ENCODE measurements at places on chromosomes 2 and 18.

GRCh38 chr2:223950448-223951347 lies 5.6 kb upstream of the WDFY1 start:
- ATAC-seq = no peak

DNA sequence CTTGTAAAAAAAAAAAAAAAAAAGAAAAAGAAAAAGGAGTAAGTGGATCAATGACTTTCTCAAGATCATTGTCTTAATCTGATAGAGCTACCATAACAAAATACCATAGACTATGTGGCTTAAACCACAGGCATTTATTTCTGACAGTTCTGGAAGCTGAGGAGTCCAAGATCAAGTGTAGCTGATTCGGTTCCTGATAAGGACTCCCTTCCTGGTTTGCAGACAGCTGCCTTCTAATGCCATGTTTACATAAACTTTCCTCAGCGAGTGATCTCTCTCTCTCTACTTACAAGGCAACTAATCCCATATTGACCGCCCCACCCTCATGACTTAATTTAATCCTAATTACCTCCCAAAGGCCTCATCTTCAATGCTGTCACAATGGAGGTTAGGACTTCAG lies 36.5 kb upstream of the SIX2 start:
- ATAC-seq = no peak

- ATAC-seq = no peak
Observed at GRCh38 chr18:47413327-47413726, 161.9 kb upstream of the SKOR2 start.

DNA sequence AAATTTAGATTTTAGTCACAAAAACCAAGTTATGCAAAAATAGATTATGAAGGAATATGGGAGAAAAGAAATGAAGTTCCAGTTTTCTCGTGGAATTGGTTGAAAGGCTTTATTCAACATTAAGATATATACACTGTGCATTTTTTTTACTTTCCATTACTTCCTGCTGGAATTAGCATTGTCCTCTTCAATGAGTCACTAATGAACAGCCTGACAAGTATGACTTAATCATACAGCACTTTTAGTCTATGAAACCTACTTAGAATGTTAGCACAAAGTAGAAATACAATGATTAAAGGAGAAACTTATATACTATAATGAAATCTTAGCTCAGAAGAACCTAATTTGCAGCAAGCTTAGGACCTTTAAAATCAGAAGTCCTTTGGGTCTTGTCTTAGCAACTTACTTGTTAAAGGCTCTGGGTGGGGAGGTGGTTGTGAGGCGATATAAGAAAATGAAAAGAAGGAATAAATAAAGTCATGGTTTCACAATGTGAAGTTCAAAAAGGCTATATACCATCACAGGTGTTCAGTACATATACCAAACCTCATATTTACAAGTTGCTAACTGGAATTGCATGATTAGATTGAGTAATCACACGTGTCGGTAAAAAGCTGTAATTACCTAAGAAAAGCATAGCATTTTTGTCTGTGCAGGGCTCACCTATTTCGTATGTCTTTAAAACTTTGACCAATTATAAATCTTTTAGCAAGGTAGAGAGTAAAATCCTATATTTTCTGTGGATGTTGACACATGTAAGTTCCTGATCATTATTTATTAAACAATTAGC lies 236.8 kb downstream of the CAMKMT start:
- no peak for ATAC-seq

DNA sequence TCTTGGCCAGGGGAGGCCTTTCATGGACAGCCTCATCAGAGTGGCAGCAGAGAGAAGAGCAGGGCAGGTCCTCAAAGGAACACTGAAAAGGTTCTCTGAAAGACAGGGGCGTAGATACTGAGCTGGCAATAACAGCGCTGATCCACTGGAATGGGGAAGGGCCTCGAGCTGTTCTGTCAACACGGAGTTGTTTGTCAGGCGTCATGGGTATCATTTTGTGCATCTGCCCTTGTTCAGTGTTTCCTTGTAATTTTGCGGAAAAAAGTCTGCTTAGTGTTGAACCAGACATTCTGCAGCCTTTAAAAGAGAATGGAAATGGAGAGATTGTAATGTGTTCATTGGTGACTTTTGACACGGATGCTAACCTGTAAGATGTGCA lies 21.5 kb downstream of the AGAP1 start:
- no peak for ATAC-seq

- peak; percentile 27 for ATAC-seq
Observed at GRCh38 chr18:57461652-57462269, 26.6 kb downstream of the ONECUT2 start.

GRCh38 chr2:226683196-226683595 lies 116.4 kb downstream of the IRS1 start:
- ATAC-seq = no peak

GRCh38 chr2:70999362-70999761 lies 4.7 kb upstream of the TEX261 start:
- no peak for ATAC-seq

DNA sequence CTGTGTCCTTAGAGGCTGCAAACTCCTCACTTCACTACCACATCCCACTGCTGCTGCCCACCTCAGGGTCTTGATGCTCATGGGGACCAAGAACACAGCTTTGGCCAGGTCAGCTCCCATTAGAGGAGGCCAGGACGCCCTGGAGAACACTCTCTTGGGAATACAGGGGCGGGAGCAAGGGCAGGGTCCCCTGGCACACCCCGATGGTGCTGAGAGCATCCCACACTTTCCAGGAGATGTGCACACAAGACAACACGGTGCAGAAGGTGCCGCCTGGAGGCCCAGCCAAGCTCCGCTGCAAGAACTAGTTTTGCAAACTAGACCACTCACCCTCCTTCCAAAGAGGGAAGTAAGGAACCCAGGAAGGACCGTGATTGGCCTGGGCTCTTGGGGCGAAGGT lies 304.4 kb upstream of the SALL3 start:
- no peak for ATAC-seq

- ATAC-seq = no peak
Observed at GRCh38 chr2:119283873-119284331, 60.3 kb downstream of the STEAP3 start.

GRCh38 chr18:38751211-38751610 lies 1185.6 kb upstream of the CELF4 start:
- ATAC-seq = no peak

DNA sequence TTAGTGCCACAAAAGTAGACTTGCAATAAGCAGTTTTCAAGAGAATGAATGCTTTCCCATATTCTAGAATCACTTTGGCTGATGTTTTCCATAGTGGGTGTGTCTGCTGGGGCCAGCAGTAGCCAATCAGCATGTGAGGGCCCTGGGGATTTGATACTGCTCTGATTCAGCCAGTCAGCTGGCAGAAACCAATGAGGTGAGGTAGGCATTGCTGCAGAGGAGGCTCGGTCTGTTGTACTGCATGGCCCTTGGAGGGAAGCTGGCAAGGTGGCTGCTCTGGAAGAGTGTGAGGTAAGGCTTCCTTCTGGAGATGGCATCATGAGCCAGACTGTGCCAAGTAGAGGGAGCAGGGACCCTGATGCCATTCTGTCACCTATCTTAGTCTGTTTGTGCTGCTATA lies 22.7 kb downstream of the TMEM87B start:
- no peak for ATAC-seq

- ATAC-seq = no peak
Observed at GRCh38 chr2:128474036-128474955, 155.6 kb upstream of the HS6ST1 start.

DNA sequence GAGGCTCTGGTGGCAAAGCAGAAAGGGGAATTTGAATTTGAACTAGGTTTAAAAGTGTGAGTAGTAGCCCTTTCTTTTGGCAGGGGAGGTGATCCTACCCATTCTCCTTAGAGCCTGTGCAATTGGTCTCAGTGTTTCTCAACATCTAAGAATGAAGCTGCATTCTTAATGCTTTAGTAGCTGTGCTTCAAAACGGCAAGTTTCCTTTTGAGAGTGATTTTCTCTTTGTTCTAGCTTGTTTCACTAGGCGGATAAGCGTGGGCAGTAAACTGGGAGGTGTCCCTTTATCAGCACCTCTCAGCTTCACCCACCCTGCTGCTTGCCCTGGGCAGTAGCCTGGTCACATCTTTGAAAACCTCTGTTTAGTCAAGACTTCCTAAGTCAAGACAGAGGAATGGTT lies 6.7 kb downstream of the CRIM1 start:
- ATAC-seq = no peak

GRCh38 chr2:67616749-67617148 lies 219.6 kb downstream of the ETAA1 start:
- peak; percentile 42 for ATAC-seq

- no peak for ATAC-seq
Observed at GRCh38 chr2:23662466-23662865, 264.5 kb downstream of the ATAD2B start.

DNA sequence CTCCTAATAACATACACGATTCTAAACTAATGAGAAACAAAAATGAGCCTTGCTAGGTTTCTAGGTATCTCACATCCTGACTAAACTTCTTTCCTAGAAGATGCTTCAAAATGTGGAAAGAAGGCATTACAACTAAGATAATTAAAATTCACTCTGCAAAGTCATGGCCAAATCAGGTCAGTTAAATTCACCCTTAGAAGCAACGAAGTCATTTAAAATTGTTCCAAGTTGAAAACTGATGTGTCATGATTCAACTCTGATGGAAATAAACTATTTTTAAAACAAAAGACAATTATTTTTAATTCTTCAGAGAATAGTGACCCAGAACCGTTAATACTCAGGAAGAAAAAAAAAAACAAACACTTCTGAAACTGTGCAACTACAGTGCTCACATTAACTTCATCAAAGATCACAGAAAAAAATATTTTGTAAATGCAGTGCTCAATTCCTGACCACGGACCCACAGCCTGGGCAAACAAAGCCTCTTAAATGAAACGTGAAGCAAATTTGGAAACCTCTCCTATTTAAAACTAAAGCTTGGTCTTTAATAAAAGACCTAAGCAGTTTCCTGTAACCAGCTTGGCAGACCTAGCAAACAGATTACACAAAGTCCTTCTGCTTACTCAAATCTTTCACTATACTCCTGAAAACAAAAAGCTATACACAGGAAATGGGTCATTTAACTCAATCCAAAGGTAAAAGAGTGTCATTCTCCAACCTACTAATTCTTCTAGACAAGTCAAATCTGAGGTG lies 39.0 kb downstream of the CHN1 start:
- no peak for ATAC-seq

DNA sequence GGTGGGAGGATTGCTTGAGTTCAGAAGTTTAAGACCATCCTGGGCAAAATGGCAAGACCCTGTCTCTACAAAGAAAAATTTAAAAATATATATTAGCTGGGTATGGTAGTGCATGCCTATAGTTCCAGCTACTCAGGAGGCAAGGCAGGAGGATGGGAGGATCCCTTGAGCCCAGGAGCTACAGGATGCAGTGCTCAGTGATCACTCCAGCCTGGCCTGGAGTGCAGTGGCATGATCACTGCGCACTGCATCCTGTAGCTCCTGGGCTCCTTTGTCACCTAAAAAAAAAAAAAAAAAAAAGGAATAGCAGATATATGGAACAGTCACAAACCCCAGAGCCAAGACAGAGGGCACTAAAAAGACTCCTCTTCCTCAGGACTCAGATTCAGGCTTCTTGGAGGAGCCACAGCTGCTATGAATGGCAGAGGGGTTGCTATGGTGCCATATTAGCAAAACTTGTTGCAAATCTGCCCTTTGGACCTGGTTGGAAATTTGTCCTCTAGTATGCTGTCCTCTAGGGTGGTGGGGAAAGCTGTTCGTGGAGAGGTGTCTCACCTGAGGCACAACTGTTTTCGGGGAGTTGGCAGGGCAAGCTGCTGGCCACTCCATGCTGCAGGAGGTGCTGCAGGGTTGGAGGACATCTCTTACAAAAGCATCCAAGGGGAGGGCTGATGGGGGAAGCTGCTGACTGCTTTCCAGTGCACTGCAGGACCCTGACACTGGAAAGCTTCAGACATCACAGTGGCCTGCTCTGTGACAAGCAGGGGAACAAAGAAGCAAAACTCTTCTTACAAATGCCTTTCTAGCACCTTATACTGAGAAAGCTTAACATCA lies 22.7 kb downstream of the CYP20A1 start:
- ATAC-seq = no peak

DNA sequence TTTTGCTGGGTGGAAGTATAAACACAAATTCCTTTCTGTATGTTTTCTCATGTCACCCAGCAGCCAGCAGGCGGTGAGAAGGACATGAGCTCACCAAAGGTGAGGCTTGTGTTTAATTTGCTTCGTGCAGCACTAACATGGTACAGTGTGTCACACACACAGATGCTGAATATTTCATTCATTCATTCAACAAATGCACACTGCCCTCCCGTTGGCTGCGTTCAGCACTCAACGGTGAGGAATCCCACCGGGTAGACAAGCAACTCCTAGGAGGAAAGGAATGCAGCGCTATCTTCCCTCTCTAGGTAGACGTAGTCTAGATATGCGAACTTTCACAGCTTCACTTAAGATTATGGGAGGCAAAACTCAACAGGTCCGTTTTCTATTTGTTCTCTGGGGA lies 85.1 kb downstream of the LONRF2 start:
- ATAC-seq = no peak

DNA sequence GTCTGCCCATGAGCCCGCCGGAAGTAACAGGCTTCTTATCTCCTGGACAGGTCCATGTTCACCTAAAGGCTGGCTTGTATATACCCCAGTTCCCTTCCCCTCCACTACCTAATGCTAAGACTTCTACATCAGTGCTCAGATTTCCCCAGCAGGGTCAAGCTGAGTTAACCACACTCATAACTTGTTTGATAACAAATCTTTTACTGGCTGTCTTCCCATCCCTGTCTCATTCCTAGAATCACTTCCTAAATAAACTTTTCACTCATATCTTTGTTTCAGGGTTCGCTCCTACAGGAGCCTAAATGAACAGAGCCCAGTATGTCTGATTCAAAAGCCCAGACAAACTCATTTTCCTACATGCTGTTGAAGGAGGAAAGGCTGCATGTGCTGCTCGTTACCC lies 94.0 kb upstream of the SOX11 start:
- ATAC-seq = no peak

- ATAC-seq = no peak
Observed at GRCh38 chr2:48439102-48439501, 90.9 kb upstream of the STON1 start.

DNA sequence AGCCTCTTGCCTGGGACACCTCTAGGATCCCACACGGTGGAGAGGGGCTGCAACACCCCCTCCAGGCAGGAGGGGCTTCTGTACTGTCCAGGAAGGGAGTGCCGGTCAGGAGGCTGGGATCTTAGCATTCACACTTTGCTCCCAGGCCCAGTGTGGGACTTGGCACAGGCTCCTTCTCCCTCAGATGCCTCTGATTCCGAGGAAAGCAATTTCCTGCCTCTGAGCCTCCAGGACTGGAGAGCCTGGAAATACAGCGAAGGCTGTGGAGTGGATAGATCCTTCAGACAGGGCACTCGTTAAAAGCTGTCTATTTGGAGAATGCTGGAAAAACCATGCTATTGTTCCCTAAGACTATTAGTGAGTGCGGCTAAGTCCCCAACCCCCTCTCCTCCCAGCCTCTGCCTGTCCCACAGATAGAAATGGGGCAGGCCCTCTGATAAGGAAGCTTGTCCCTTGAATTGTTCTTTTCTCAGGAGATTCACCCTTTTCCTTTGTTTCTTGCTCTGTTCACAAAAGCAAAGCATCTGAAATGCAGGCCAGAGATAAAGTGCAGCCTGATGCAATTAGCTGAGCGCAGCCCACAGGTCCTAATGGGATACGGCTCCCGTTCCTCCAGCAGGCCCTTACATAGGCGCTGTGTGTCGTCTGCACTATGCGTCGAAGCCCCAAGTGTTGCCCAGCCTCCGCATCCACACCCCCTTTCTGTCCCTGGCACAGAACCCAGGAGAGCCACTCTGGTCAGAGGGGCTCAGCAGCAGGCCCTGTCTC lies 252.2 kb downstream of the KLHL29 start:
- no peak for ATAC-seq
